ENCODE measurements at places on chromosomes 13 and 19. TPM values are rescaled to one million over a fixed set of nuclear protein-coding genes. Genes with fewer than 3 reads are reported as not detected.

Gene CALR3
- total RNA-seq: 0.06 TPM

Gene SULT2A1
- total RNA-seq: not detected

Gene FFAR1
- total RNA-seq: not detected

Gene TMEM221
- under 0.01 TPM for total RNA-seq

Gene VSTM2B
- not detected for total RNA-seq

Gene SYNGR4
- total RNA-seq: not detected

Gene SIGLEC8
- total RNA-seq: not detected

Gene TSPAN16
- not detected for total RNA-seq

Gene CGB5
- not detected for total RNA-seq

Gene SWSAP1
- 0.31 TPM for total RNA-seq

Gene UFM1
- 82.3 TPM for total RNA-seq

Gene TEAD2
- 13.7 TPM for total RNA-seq

Gene ZNF615
- total RNA-seq: 15.2 TPM

Gene DUS3L
- 25.2 TPM for total RNA-seq

Gene KIR2DL1
- total RNA-seq: not detected

Gene ZNF229
- total RNA-seq: 11.9 TPM

Gene NMRK2
- not detected for total RNA-seq

Gene ZNF773
- total RNA-seq: 16.5 TPM

Gene SIGLEC5
- not detected for total RNA-seq

Gene LHFPL6
- 87.6 TPM for total RNA-seq

Gene POU4F1
- not detected for total RNA-seq

Gene PTGER1
- total RNA-seq: 15.5 TPM

Gene TLE2
- 4.6 TPM for total RNA-seq

Gene SHD
- not detected for total RNA-seq

Gene EDNRB
- 9.4 TPM for total RNA-seq

Gene ZNF433
- total RNA-seq: 7.9 TPM

Gene MEDAG
- total RNA-seq: 183 TPM

Gene CDADC1
- total RNA-seq: 3.7 TPM

Gene GFY
- total RNA-seq: not detected

Gene NKPD1
- total RNA-seq: 0.06 TPM

Gene CNMD
- total RNA-seq: not detected

Gene GRK1
- total RNA-seq: not detected

Gene MARCHF2
- 103 TPM for total RNA-seq

Gene ZIC5
- not detected for total RNA-seq

Gene SMIM44
- not detected for total RNA-seq

Gene EID2B
- total RNA-seq: 3.4 TPM

Data from aortic smooth muscle cell (primary cell).